Aorta (tissue), 5 donors: ENCODE measurements at places on chromosomes 1 and 21. TPM values are rescaled to one million over a fixed set of nuclear protein-coding genes. Genes with fewer than 3 reads are reported as not detected.

The GJA8 gene
- not detected for total RNA-seq

The HTR6 gene
- not detected for total RNA-seq

The IL22RA1 gene
- 0.23 TPM for total RNA-seq

The ZNF697 gene
- 5.1 TPM for total RNA-seq

The GJC2 gene
- total RNA-seq = 4.3 TPM

The IL23R gene
- not detected for total RNA-seq

The LCE2A gene
- not detected for total RNA-seq

The CNKSR1 gene
- 1.7 TPM for total RNA-seq

The MEF2D gene
- 95.8 TPM for total RNA-seq

The PRR9 gene
- total RNA-seq = not detected

The GPR37L1 gene
- 0.06 TPM for total RNA-seq

The ACTA1 gene
- total RNA-seq = 46.8 TPM

The ITLN2 gene
- total RNA-seq = not detected

The BCL2L15 gene
- total RNA-seq = 2.2 TPM

The SLC50A1 gene
- total RNA-seq = 19.8 TPM

The PRDX1 gene
- total RNA-seq = 279 TPM

The MRPL24 gene
- total RNA-seq = 44.0 TPM

The RAB3B gene
- total RNA-seq = 0.03 TPM

The TIE1 gene
- total RNA-seq = 65.3 TPM

The NR1I3 gene
- not detected for total RNA-seq

The C1orf87 gene
- total RNA-seq = 0.23 TPM

The IPO13 gene
- 19.4 TPM for total RNA-seq

The FNDC10 gene
- 1.2 TPM for total RNA-seq

The KRTAP21-2 gene
- not detected for total RNA-seq

The TRIM58 gene
- 1.3 TPM for total RNA-seq

The IGSF9 gene
- 0.30 TPM for total RNA-seq

The CFHR3 gene
- 1.2 TPM for total RNA-seq

The NHLH1 gene
- total RNA-seq = 0.13 TPM

The PLA2G2D gene
- total RNA-seq = not detected

The S100A3 gene
- total RNA-seq = 3.8 TPM

The OR2M4 gene
- not detected for total RNA-seq

The NUP210L gene
- 0.12 TPM for total RNA-seq

The WDR64 gene
- total RNA-seq = not detected

The CELA2B gene
- 0.45 TPM for total RNA-seq

The FAM163A gene
- total RNA-seq = not detected

The CACHD1 gene
- 26.5 TPM for total RNA-seq

The PODN gene
- total RNA-seq = 54.8 TPM

The SPRR2F gene
- not detected for total RNA-seq

The AJAP1 gene
- 0.16 TPM for total RNA-seq

The S100A14 gene
- not detected for total RNA-seq

The HHIPL2 gene
- total RNA-seq = 0.33 TPM

The RRP1B gene
- 15.9 TPM for total RNA-seq

The C1orf167 gene
- 3.6 TPM for total RNA-seq

The PRDX6 gene
- total RNA-seq = 170 TPM

The ATP6V1G3 gene
- not detected for total RNA-seq

The ZMYND12 gene
- 1.1 TPM for total RNA-seq

The RBM11 gene
- total RNA-seq = 1.7 TPM

The FCRL2 gene
- 0.29 TPM for total RNA-seq

The GJA5 gene
- 77.2 TPM for total RNA-seq

The S100B gene
- 8.7 TPM for total RNA-seq

The LMOD1 gene
- 347 TPM for total RNA-seq

The DDI2 gene
- total RNA-seq = 29.6 TPM

The NTNG1 gene
- 1.8 TPM for total RNA-seq

The KCNT2 gene
- 13.8 TPM for total RNA-seq

The CR2 gene
- total RNA-seq = not detected

The TNFSF4 gene
- 0.49 TPM for total RNA-seq

The RHBDL2 gene
- total RNA-seq = not detected
